ENCODE measurements at places on chromosomes 16 and 17.

- no peak for DNase-seq
Measured at GRCh38 chr16:58490065-58490464, 9.9 kb upstream of the NDRG4 start.

DNA sequence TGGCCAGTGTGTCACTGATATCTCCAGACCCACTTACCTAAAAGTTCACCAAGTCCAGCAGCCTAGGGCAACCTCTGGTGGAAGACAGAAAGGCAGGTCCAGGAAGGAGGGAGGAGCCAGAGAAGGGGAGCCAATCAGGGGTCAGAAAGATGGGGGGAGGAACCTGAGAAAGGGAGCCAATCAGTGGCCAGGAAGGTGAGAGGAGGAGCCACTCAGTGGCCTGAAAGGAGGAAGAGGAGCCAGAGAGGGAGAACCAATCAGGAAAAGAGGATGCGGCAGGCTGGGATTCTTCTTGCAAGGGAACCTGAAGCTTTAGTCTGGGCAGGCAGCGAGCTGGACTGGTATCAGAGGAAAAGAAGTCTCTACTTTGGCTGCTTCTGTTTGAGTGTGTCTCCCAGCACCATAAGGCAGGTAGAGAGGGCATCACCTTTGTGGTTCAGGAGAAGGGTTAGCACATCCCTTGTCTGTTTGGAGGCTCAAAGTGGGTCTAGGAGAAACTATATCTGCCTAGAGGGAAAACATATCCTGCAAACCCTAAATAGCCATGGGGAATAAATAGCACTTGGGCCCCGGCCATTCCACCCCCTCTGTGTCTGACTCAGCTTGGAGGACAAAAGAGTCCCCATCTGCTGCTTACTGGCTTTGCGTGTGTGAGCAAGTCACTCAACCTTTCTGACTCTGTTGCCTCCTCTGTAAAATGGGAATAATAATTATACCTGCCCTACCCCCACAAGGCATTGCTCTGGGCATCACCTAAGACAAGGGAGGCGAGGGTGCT is 43.4 kb upstream of the CRHR1 start:
- peak; percentile 74 for DNase-seq

DNA sequence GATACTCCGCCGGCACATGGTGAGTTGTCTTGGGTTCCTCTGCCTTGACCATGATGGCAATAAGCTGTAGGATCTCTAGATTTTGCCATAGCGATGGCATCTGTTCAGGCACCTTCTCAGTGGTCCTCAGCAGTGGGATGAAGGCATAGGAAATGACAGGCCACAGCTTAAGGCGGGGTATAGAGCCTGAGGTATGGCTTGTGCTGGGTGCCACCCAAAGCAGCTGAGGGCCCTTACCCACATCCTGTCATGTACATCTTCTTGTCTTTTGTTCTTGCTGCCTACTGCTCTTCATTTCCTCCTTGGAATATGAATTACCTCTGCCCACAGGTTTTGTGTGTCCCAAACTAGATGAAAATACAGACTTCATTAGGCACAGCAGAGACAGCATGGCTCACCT is 29.5 kb downstream of the KAT7 start:
- no peak for DNase-seq

- DNase-seq = no peak
Measured at GRCh38 chr16:64705443-64705842, 416.4 kb downstream of the CDH11 start.

GRCh38 chr17:47224966-47225365 is 15.8 kb downstream of the MYL4 start:
- no peak for DNase-seq

Data from HEK293T (cell line).